Sigmoid colon (tissue), 7 donors: ENCODE measurements at places on chromosomes 6 and 20. TPM values are rescaled to one million over a fixed set of nuclear protein-coding genes. Genes with fewer than 3 reads are reported as not detected.
A peak's percentile ranks its signal among the peaks of the same experiment; 100 is the strongest.

Gene ANKEF1
- total RNA-seq: 1.1 TPM

Gene KIZ
- total RNA-seq: 205 TPM

Gene EHMT2
- 31.3 TPM for total RNA-seq

Gene WFDC2
- 36.8 TPM for total RNA-seq

Gene NRSN1
- total RNA-seq: 2.0 TPM

Gene LRFN2
- total RNA-seq: 0.49 TPM

Gene ARHGAP40
- not detected for total RNA-seq

Gene LY6G6D
- not detected for total RNA-seq

GRCh38 chr6:10690651-10691445, 3.6 kb downstream of the C6orf52 start:
- no peak for DNase-seq

- peak; percentile 75 for DNase-seq
Measured at GRCh38 chr6:159042003-159042825, 2.6 kb downstream of the TAGAP start.

- DNase-seq: no peak
Measured at GRCh38 chr6:47654255-47654654, 44.1 kb upstream of the ADGRF4 start.

- no peak for DNase-seq
Measured at GRCh38 chr6:149897855-149898744, at the start of gene RAET1E. Gene RAET1E, minus strand, starts transcription at chr6:149898113. Its CDS starts 7,212 bp downstream, at chr6:149890901.

GRCh38 chr6:157069585-157069984, 253.7 kb downstream of the TMEM242 start:
- DNase-seq: no peak

DNA sequence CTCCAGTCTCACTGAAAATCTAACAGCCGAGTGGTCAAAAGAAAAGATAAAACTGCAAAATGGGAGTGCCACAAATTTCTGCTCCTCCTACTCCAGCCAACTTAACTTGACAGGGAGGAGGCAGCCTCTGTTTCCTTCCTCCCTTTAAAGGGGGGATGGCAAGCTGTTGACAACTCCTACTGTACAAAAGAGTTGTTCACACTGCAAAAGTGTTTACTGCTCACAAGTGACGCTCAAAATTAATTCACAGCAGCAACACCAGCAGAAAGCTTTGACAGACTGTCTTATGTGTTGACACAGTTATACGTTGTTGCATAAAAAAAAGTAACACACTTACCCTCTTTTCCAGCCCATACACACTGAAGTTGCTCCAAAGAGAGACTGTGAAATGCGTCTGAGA, 169.8 kb downstream of the BACH2 start:
- no peak for DNase-seq

DNA sequence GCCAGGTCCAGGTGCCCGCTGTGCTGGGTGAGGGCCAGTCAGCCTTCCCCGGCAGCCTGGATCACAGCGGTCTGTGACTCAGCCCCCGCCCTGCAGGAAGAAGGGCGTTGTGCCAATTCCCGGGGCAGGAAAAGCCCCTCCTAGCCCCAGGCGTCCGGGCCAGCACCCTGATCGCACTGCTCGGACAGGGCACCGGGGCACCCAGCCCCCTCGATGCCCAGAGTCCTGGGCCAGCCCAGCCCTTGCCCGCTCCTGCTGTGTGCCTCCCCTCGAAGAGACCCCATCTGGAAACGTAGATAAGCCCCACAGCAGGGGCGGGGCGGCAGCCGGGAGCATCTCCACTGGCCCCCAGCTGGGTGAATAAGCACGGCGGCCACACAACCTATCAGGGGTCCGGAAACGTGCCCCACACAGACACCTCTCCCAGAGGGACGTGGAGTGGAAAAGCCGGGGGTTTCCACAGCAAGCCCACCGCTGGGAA, 9.9 kb downstream of the LAMA5 start:
- peak; percentile 89 for DNase-seq

DNA sequence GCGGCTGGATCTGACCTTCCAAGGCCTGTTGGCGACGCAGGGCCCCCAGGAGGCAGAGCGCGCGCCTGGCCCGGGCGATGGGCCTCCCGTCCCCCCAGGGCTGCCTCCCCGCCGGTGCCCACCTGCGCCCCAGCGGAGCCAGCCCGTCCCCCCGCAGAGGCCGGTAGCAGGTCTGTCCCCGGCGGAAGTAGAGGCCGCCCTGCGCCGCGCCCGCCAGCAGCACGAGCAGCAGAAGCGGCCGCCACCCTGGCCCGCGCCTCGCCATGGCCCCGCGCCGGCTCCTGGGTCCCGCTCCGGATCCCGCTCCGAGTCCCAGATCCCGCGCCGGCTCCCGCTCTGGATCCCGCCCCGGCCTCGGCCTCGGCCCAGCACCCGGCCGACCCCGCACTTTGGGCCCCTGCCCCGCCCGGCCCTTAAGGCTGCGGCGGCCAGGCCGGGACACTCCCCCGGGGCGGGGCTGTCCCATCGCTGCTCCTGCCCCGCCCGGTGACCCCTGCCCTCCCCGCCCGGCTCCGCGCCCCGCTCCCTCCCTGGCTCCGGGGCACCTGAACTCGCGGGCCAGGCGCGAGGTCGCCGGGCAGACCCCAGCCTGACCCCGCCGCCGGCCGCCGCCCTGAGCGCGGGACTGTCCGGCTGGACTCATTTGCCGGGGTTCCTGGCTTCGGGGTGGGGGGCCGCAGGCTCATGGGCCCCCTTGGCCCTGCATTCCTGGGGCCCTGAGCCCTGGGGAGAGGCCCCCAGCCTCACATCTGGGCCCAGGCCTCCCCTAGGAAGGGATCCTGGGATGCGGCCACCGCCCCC, at the start of gene CTSZ:
Gene CTSZ (minus strand): TSS at position 391 of the 801 bp plus-strand sequence. CDS start 126 bp downstream, at position 265.
- peak; percentile 76 for DNase-seq

DNA sequence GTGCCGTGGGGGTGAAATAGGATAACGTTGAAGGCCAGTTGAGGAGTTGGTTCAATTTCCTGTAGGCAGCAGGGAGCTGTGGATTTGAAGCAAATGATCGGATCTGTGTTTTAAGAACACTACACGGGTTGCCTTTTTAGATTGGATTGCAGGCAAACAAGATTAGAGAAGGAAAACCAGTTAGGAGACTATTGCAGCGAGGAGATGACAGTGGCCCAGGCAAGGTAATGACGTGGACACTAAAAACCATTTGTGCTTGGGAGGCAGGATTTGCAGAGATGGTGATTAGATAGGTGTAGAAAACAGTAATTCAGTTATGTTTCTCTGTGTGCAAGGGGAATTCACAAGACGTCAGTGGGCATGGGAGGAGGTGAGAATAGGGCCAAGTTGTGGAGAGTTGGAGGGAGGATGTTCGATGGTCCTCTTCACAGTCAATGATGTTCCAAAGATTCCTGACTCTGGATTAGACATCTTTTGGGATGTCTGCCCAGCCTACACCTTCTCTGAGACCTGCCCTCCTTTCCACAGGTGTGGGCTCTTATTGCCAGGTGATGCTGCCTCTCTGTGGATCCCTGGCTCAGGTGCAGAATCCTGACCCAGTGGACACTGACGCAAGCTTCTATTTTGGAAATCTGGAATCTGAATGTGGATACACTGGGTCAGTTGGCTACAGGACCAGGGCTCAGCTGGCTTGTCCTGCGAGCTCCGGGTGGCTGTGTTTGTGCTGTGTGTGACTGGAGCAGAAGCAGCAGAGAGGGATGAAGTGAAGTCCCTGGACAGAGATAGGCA, 54.2 kb downstream of the TFAP2C start:
- DNase-seq: no peak

- no peak for DNase-seq
Measured at GRCh38 chr6:26597821-26598220, 1.1 kb downstream of the ABT1 start.

GRCh38 chr6:63685446-63686379, 50.1 kb downstream of the PHF3 start:
- DNase-seq: no peak

DNA sequence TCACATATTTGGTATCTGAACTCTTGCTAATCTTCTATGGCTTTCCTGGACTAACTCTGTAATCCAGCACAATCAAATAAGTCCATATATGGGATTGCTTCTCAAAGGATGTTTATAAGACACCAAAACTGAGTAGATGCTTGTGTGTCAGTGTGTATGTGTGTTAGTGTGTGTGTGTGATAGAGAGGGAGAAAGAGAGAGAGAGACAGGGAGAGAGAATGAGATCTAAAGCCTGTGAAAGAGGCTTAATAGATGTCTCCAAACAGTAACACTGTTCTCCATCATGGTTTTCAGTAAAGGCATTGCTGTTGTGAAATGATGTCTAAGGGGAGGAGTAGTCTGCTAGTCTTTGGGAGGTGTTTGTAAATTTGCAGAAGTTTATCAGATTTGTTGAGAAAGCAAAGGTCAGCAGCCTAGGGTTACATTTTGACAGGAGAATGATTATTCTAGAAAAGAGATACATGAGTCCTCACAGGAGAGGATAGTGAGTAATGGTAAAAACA, 73.9 kb upstream of the MLIP start:
- no peak for DNase-seq

- no peak for DNase-seq
Measured at GRCh38 chr6:8545336-8545735, 110.0 kb upstream of the SLC35B3 start.

GRCh38 chr6:113654396-113654795, 202.7 kb upstream of the MARCKS start:
- DNase-seq: peak; percentile 86

DNA sequence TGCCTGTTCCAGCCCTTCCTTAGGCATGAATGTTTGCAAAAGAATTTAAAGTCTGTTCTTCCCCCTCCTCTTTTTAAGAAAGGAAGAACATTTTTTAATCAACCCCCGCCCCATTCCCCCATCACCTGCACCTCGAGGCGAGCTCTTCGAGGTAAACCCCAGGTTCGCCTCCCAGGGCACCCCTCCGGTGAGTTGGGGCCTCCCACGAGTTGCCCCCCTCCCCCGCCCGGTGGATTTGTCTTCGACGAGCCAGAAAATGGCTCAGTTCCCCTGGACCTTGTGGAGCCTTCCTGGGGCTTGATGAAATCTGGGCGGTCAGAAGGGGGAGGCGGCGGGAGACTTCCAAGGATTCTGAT, 256 bp upstream of the OVOL2 start:
- no peak for DNase-seq

DNA sequence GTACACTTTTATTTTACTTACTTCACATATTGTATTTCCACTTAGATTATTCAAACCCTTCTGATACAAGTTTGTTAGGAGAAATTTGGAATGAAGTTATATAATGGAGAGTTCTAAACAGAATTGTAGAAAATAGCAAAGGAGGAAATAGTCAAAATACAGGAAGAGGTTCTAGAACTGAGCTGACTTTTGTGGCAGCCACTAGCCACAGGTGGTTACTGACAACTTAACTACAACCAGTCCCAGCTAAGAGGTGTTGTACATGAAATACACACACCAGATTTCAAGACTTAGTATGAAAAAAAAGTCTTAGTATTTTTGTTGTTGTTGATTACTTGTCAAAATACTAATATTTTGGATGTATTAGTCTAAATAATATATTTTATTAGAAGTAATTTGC, 727.4 kb upstream of the CITED2 start:
- DNase-seq: no peak

- no peak for DNase-seq
Measured at GRCh38 chr6:5786969-5787720, 219.6 kb downstream of the NRN1 start.

DNA sequence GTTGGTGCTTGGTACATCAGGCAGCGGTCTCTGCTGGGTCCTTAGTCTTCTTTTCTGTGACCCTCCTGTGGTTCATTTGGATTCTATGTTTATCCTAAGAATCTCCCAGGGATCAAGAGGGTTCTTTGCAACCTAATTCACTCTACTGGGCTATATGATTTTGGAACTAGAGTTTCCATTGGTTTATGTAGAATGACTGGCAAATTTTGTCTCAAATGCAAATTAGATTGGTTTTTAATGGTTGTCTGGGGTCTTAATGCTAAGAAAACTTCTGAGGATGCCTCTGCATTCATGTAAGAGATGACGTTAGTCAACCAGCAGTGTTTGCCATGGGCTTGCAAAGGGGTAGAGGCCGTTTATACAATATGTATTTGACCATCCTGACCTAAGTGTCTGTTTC, 129.8 kb upstream of the ZFP64 start:
- DNase-seq: no peak

- DNase-seq: no peak
Measured at GRCh38 chr20:8796088-8796660, 272.7 kb upstream of the PLCB4 start.

GRCh38 chr20:14717134-14717999, 380.0 kb upstream of the FLRT3 start:
- DNase-seq: no peak
